ENCODE measurements at places on chromosomes 16 and 17. TPM values are rescaled to one million over a fixed set of nuclear protein-coding genes. Genes with fewer than 3 reads are reported as not detected.

The MSLN gene
- total RNA-seq: 3.3 TPM

The CORO7 gene
- 19.2 TPM for total RNA-seq

The CMTM1 gene
- 1.4 TPM for total RNA-seq

The CD300A gene
- total RNA-seq: not detected

The DNAI2 gene
- not detected for total RNA-seq

The CRHR1 gene
- 0.20 TPM for total RNA-seq

The DHRS13 gene
- total RNA-seq: 4.8 TPM

The ZNF213 gene
- 9.7 TPM for total RNA-seq

The MMP28 gene
- 10.2 TPM for total RNA-seq

The MYH8 gene
- total RNA-seq: not detected

All from A549 treated with GW870086 at 1 μM for 4 hours (cell line).